ENCODE measurements at places on chromosomes 3 and 15. TPM values are rescaled to one million over a fixed set of nuclear protein-coding genes. Genes with fewer than 3 reads are reported as not detected.

FBXL22 gene
- under 0.01 TPM for total RNA-seq

TMEM207 gene
- not detected for total RNA-seq

MKRN3 gene
- under 0.01 TPM for total RNA-seq

ISG20 gene
- total RNA-seq: 4.9 TPM

IL5RA gene
- not detected for total RNA-seq

SPINT1 gene
- total RNA-seq: 3.2 TPM

P4HTM gene
- total RNA-seq: 9.9 TPM

ZBED2 gene
- total RNA-seq: not detected

SLC28A2 gene
- not detected for total RNA-seq
